ENCODE measurements at places on chromosomes 12 and 14.
A peak's percentile ranks its signal among the peaks of the same experiment; 100 is the strongest.

GRCh38 chr12:54606556-54606955 is 18.1 kb upstream of the PPP1R1A start:
- DNase-seq = no peak

DNA sequence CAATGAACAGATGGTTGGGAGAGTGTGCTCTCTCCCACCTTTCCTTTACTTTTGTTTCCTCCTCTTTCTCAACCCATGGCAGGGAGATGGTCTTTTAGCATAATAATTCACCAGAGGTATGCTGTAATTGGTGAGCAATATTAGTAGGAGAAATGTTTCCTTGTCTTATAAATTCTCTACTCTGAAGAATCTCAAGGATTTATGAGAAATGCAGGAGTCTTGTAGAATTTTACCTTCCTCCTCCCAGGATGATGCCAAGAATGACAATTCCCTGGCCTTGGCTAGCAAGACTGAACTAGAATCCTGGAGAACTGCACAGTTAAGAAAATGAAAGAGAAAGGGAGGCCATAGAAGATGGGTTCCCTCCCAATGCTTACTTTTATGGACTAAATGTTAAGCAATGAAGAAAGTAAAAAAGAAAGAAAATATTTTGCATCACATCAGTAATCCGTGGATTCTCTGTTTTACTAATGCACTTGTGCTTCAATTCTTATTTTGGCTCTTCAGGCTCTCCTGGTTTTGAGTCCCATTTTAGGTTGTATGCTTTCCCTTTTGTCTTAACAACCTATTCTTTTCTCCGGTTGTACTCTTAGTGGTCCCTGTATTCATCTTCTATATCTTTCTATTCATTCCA is 192.9 kb upstream of the GARIN6 start:
- DNase-seq = no peak

DNA sequence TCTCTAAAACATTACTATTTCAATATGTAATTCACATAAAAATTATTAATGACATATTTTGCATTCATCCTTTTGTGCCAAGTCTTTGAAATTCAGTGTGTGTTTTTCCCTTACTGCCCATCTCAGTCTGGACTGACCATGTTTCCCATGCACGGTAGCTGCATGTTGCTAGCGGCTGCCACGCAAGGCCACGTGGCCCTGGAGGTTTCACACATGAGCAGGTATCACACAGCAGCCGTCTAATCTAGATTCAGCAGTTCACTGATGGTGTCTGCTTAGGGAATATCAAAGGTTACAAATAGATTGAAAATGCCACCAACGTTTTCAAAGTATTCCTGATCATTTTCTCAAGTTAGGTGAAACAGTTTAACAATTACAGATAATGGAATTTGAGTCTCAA is 234.8 kb upstream of the FKBP4 start:
- DNase-seq = no peak

- no peak for DNase-seq
Measured at GRCh38 chr12:13044906-13045299, 722 bp downstream of the FAM234B start.

DNA sequence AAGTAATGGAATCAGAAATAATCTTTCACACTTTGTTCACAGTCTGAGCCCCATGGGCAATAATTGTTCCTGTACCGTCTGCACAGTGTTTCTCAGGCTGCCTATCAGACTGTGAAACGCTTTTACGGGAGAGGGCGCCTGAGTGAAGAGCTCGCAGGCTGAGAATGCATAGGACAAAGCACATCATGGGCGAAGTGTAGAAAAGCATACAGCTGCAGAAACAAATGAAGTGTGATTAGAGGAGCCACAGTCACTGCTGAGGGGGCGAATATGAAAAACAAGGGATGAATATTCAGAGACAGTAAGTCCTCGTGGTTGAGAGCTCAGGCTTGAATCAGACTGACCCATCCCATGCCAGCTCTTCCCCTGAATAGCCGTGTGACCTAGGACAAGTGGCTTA is 438.4 kb upstream of the DCN start:
- no peak for DNase-seq

- DNase-seq = no peak
Measured at GRCh38 chr12:2198005-2198501, 145.3 kb downstream of the CACNA1C start.

DNA sequence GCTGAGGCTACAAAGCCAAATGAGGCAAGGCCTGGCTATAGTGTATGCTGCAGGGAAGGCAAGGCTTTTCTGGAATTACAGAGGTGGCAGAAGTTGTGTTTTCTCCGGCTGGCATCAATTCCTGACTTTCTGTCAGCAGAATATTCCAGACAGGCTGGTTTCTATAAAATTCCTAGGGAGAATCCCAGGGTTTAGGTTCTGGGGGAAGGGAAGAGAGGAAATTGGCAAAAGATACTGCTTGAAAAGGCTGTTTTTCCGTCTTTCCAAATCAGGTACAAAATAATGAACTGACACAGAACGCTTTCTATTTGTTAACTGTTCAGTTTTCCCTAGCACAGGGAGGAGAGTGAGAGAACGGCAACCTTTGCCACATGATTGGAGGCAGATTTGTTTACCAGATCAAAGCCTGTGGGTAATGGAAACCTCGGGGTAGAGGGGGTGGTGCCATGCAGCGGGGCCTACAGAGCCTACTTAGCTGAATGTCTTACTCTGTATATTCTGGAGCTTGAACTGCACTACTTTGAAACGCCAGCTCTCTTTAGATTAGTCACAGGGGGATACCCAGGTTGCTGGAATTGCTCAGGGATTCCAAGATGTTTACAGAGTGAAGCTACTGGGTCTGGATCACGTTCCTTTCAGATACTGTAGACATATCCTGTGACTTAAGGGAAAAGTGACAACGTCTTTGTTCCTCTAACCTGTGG is 65.8 kb upstream of the DACT1 start:
- DNase-seq = peak; percentile 78

GRCh38 chr14:93898731-93899130 is 28.4 kb upstream of the FAM181A start:
- DNase-seq = no peak

- DNase-seq = no peak
Measured at GRCh38 chr12:69456239-69456638, 13.9 kb upstream of the FRS2 start.

DNA sequence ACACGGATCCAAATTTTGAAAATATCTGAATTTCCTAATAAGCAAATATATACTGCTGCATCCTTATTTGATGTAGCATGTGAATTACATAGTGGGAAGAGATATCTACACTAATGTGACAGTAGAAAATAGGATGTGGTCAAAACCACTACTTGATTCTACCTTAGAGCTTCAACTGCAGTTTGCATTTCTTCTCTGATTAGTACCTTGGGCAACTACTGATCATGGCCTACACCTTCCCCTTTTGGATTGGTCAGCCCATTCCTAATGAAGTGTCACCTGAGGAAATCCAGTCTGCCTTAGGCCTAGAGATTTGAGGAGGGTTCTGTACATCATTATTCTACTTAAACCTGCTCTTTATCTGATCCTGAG is 10.7 kb downstream of the LLPH start:
- DNase-seq = no peak

Data from activated naive CD4-positive, alpha-beta T cell treated with anti-CD3 and anti-CD28 coated beads for 36 hours (primary cell).